Activated CD4-positive, alpha-beta memory T cell treated with anti-CD3 and anti-CD28 coated beads, Interleukin-2, amount 10 ng/mL, durations not matched to agents 7 days and 5 days (primary cell): ENCODE measurements at places on chromosomes 11 and 22. TPM values are rescaled to one million over a fixed set of nuclear protein-coding genes. Genes with fewer than 3 reads are reported as not detected.

- peaks cover 16% of the 10 kb centered on the region for H3K27me3 ChIP-seq
- no peak overlapping the region for H3K4me3 ChIP-seq
- no peaks in the 10 kb centered on the region for H3K4me1 ChIP-seq
- DNase-seq: no peak
- no peaks in the 10 kb centered on the region for H3K36me3 ChIP-seq
These were observed 63.9 kb upstream of the B3GAT1 start for GRCh38 chr11:134475951-134476350.

- DNase-seq: no peak
- no peaks in the 10 kb centered on the region for H3K36me3 ChIP-seq
- no peak overlapping the region for H3K4me3 ChIP-seq
- H3K4me1 ChIP-seq: peaks cover 12% of the 10 kb centered on the region
- no peaks in the 10 kb centered on the region for H3K27me3 ChIP-seq
These were observed 68.9 kb downstream of the C11orf58 start for GRCh38 chr11:16807306-16807705.

GRCh38 chr22:19218541-19219233 lies 40.2 kb upstream of the SLC25A1 start:
- no peak overlapping the region for H3K27ac ChIP-seq
- no peak for DNase-seq
- H3K4me1 ChIP-seq: peaks cover 4% of the 10 kb centered on the region
- peaks cover 2% of the 10 kb centered on the region for H3K27me3 ChIP-seq
- H3K4me3 ChIP-seq: no peak overlapping the region

GRCh38 chr11:123178186-123178585 lies 16.9 kb downstream of the CLMP start:
- H3K27me3 ChIP-seq: peaks cover 18% of the 10 kb centered on the region
- H3K36me3 ChIP-seq: no peaks in the 10 kb centered on the region
- no peak overlapping the region for H3K27ac ChIP-seq
- DNase-seq: no peak
- no peak overlapping the region for H3K4me3 ChIP-seq

GRCh38 chr11:28860893-28861292 lies 752.7 kb downstream of the METTL15 start:
- H3K27me3 ChIP-seq: no peaks in the 10 kb centered on the region
- no peak overlapping the region for H3K4me3 ChIP-seq
- H3K27ac ChIP-seq: no peak overlapping the region
- no peaks in the 10 kb centered on the region for H3K4me1 ChIP-seq

The RANBP1 gene
- 176 TPM for total RNA-seq

The UBQLNL gene
- total RNA-seq: 0.13 TPM

The RASGRP2 gene
- 179 TPM for total RNA-seq

GRCh38 chr11:127448101-127448500 lies 447.5 kb upstream of the KIRREL3 start:
- H3K36me3 ChIP-seq: no peaks in the 10 kb centered on the region
- DNase-seq: no peak
- no peaks in the 10 kb centered on the region for H3K4me1 ChIP-seq
- H3K4me3 ChIP-seq: no peak overlapping the region

GRCh38 chr11:23314162-23314561 lies 453.9 kb upstream of the CCDC179 start:
- H3K4me1 ChIP-seq: no peaks in the 10 kb centered on the region
- H3K27ac ChIP-seq: no peak overlapping the region
- DNase-seq: no peak
- H3K27me3 ChIP-seq: no peaks in the 10 kb centered on the region
- no peak overlapping the region for H3K4me3 ChIP-seq

DNA sequence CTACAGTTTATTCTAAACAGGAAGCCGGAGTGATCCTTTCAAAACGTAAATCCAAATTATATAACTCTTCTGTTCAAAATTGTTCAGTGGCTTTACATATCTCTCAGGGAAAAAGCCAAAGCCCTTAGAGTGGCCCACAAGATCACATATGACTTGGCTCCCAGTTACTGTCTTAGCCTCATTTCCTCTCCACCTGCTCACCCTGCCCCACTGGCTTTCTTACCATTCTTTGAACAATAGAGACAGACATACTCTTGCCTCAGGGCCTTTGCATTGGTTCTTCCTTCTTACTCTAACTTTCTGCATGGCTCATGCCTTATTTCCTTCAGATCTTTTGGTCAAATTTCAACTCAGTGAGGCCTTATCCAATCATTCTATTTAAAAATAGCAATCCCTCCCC lies 52.1 kb downstream of the STIM1 start:
- no peak overlapping the region for H3K27ac ChIP-seq
- H3K36me3 ChIP-seq: peaks cover 4% of the 10 kb centered on the region
- no peak for DNase-seq
- no peak overlapping the region for H3K4me3 ChIP-seq

- H3K4me3 ChIP-seq: no peak overlapping the region
- no peak for DNase-seq
- H3K36me3 ChIP-seq: no peaks in the 10 kb centered on the region
- no peaks in the 10 kb centered on the region for H3K4me1 ChIP-seq
These were observed 381.3 kb upstream of the LARGE1 start for GRCh38 chr22:34301569-34301968.

DNA sequence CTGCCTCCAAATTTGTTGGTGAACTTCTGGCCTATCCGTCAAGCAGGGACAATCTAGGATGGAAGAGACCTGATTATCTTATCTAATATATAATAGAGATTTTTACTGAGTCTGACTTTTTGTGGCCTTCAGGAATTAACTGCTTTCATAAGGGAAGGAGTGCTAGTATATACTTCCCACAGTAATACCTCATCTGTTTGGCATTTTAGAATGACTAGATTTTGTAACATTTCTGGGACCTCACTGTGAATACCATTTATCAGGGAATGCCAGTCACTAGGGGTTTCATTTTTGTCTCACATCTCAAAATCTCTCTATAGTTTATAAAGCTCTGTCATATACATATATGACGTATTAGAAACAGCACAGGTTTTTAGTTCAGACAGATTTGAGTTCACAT lies 114.3 kb downstream of the INSC start:
- no peak overlapping the region for H3K4me3 ChIP-seq
- H3K36me3 ChIP-seq: no peaks in the 10 kb centered on the region
- no peaks in the 10 kb centered on the region for H3K4me1 ChIP-seq
- H3K27me3 ChIP-seq: peaks cover 2% of the 10 kb centered on the region
- DNase-seq: no peak

- H3K4me3 ChIP-seq: peak within 1 kb of the TSS; percentile 94
- peak within 1 kb of the TSS; percentile 79 for H3K27ac ChIP-seq
- H3K27me3 ChIP-seq: no peaks in the 10 kb centered on the region
These were observed at the start of gene CBL for GRCh38 chr11:119205574-119206510. Gene CBL (plus strand): TSS chr11:119206339. CDS start chr11:119206418, 79 bp downstream.

The EMID1 gene
- total RNA-seq: 0.18 TPM

The OR8A1 gene
- not detected for total RNA-seq

The APOA5 gene
- not detected for total RNA-seq

The OR4C46 gene
- total RNA-seq: not detected

The MMP1 gene
- not detected for total RNA-seq

DNA sequence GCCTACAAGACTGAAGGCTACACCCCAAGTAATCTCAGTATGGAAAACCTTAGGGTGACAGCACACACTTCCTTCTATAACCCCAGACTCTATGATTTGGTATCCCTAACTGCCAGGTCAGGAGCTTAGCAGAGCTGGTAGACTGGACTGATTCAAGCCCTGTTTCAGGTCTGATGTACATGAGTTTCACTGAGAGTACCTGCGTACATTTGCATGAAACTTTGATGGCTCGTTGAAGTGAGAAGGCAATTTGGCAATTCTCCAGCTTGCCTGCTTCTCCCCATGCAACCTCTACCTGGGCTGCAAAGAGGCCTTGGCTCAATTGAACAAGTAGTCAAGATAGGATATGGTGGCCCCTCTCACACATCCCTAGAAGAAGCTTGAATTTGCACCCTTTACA lies 10.2 kb downstream of the FIBIN start:
- H3K27me3 ChIP-seq: no peaks in the 10 kb centered on the region
- DNase-seq: no peak

GRCh38 chr11:61482513-61482912 lies 26.0 kb upstream of the LRRC10B start:
- H3K27me3 ChIP-seq: no peaks in the 10 kb centered on the region
- peak; percentile 33 for DNase-seq
- H3K4me1 ChIP-seq: peaks cover 3% of the 10 kb centered on the region
- H3K27ac ChIP-seq: no peak overlapping the region
- no peaks in the 10 kb centered on the region for H3K36me3 ChIP-seq

The SLC16A8 gene
- total RNA-seq: not detected

The CRYBA4 gene
- not detected for total RNA-seq

- no peaks in the 10 kb centered on the region for H3K4me1 ChIP-seq
- no peak overlapping the region for H3K4me3 ChIP-seq
- H3K36me3 ChIP-seq: no peaks in the 10 kb centered on the region
These were observed 211.4 kb upstream of the NARS2 start for GRCh38 chr11:78786086-78786485.

- H3K27me3 ChIP-seq: peaks cover 75% of the 10 kb centered on the region
- H3K4me3 ChIP-seq: no peak overlapping the region
- no peak overlapping the region for H3K27ac ChIP-seq
- no peaks in the 10 kb centered on the region for H3K36me3 ChIP-seq
- DNase-seq: no peak
These were observed 17.4 kb downstream of the LMO2 start for GRCh38 chr11:33874433-33874832.

The LINC01488 gene
- total RNA-seq: not detected

The CCDC89 gene
- 1.1 TPM for total RNA-seq

The CABP4 gene
- 3.3 TPM for total RNA-seq

- peaks cover 25% of the 10 kb centered on the region for H3K27me3 ChIP-seq
- H3K36me3 ChIP-seq: no peaks in the 10 kb centered on the region
- no peak for DNase-seq
- H3K4me1 ChIP-seq: no peaks in the 10 kb centered on the region
- no peak overlapping the region for H3K27ac ChIP-seq
These were observed 34.2 kb downstream of the NNMT start for GRCh38 chr11:114330373-114330772.

DNA sequence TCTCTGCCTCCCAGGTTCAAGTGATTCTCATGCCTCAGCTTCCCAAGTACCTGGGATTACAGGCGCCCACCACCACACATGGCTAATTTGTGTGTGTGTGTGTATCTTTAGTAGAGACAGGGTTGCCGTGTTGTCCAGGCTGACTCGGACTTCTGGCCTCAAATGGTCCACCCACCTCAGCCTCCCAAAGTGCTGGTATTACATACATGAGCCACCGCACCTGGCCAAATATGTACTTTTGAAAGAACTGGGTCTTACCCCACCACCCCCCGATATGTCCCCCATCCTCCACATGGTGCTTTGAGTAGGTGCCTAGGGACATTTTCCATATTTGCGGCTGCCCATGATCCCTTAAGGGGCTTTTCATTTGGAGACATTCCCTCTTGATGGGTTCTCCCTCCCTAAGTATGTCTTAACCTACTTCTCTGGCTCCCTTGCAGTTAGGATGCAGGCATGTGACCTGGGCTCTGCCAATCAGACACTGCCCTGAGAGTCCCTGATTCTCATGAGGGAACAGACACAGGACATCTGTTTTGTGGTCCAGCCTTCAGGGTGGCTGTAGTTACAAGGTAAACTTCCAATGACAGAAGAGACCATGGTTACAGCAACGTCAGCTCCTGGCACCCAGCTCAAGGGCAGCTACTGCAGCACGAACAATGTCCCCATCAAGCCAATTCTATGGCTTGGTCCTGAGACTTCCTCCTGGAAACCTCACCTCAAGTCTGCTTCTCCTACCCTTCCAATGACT lies 48.4 kb downstream of the CHST1 start:
- no peak overlapping the region for H3K4me3 ChIP-seq
- H3K27me3 ChIP-seq: peaks cover 18% of the 10 kb centered on the region
- no peak for DNase-seq
- no peaks in the 10 kb centered on the region for H3K36me3 ChIP-seq
- no peaks in the 10 kb centered on the region for H3K4me1 ChIP-seq
- no peak overlapping the region for H3K27ac ChIP-seq

GRCh38 chr22:19959043-19959586 lies 17.5 kb upstream of the TXNRD2 start:
- H3K27ac ChIP-seq: no peak overlapping the region
- H3K4me1 ChIP-seq: peaks cover 10% of the 10 kb centered on the region
- H3K27me3 ChIP-seq: no peaks in the 10 kb centered on the region
- H3K36me3 ChIP-seq: no peaks in the 10 kb centered on the region
- H3K4me3 ChIP-seq: no peak overlapping the region
- no peak for DNase-seq

DNA sequence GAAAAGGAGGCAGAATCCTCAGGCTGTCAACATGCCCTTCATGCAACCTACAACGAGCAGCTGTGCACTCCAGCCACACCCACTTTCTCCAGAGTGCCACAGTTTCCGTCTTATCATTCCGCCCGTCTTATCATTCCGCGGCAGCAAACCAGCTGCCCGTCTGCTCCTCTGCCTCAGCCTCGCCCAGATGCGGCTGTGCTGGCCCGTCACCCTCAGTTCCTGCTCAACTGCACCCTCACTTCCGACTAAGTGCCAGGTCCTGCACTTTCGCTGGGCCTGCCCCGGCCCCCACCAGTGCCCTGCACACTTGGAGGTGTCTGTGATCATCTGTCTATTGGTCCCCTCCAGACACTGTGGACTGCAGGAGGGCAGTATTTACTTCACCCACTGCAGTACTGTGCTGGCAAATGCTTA lies 43.7 kb downstream of the MICAL3 start:
- peaks cover 41% of the 10 kb centered on the region for H3K4me1 ChIP-seq
- H3K4me3 ChIP-seq: peak overlapping the region; percentile 54
- no peaks in the 10 kb centered on the region for H3K27me3 ChIP-seq
- peak overlapping the region; percentile 67 for H3K27ac ChIP-seq
- peak; percentile 71 for DNase-seq

The BIK gene
- 2.6 TPM for total RNA-seq

GRCh38 chr11:102534261-102534872 lies 3.8 kb upstream of the MMP7 start:
- no peaks in the 10 kb centered on the region for H3K36me3 ChIP-seq
- no peaks in the 10 kb centered on the region for H3K4me1 ChIP-seq
- no peak overlapping the region for H3K4me3 ChIP-seq
- H3K27me3 ChIP-seq: peaks cover 25% of the 10 kb centered on the region
- no peak overlapping the region for H3K27ac ChIP-seq

The IRF7 gene
- total RNA-seq: 221 TPM

The OR10A2 gene
- not detected for total RNA-seq

The MS4A6A gene
- total RNA-seq: not detected

DNA sequence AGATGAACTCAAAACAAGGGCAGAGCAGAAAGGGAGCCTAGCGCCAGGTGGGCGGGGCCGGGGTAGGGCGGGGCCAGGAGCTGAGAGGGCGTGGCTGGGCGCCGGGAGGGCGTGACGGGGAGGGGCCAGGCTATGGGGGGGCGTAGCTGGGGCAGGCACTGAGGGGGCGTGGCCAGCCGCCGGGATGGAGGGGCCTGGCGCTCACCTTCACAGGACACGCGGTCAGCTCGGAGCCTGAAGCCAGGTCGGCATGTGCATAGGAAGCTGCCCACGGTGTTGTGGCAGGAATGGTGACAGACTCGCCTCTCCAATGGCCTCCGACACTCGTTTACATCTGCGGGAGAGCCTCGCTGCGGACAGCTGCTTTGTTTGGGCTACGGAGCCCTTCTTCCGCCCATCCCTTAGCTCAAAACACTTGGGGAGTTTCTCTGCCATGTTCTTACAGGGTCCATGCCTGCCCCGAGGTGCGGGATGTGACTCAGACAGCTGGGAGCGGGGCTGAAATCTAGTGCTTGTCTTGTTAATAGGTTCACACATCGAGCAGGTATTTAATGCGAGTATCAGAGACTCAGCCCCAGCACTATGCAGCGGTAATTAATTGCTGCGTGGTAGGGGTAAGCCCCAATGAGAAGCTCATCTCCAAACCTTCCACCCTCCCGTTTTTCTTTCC lies 13.4 kb downstream of the VWCE start:
- H3K4me1 ChIP-seq: peaks cover 2% of the 10 kb centered on the region
- H3K4me3 ChIP-seq: no peak overlapping the region
- no peak overlapping the region for H3K27ac ChIP-seq
- no peaks in the 10 kb centered on the region for H3K36me3 ChIP-seq
- H3K27me3 ChIP-seq: peaks cover 3% of the 10 kb centered on the region
- DNase-seq: peak; percentile 30
